A549 (cell line): ENCODE measurements at places on chromosomes 5 and 9. TPM values are rescaled to one million over a fixed set of nuclear protein-coding genes. Genes with fewer than 3 reads are reported as not detected.

GRCh38 chr5:168991311-168991710 lies 309.6 kb downstream of the SLIT3 start:
- peak; percentile 22 for DNase-seq

DMRTA1 gene
- polyA plus RNA-seq = 0.51 to 0.82 TPM (median 0.62 TPM) in 3 replicates

DNA sequence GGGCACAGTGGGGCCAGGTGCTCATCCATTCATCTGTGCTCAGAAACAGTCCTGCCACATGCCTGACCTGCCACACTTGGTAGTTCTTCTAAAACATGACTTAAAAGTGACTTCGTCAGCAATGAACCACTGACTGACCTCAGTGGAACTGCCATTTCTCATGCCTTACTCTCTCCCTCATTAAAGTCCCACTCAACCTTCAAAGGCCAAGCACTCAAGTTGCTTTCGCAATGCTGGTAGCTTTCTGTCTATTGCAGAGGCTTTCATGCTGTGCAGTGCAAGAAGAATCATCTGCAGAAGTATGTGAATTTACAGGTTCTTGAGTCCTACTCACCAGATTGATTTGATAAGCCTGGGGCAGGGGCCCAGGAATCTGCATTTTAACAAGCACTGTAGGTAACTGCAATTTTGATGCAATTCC lies 23.9 kb downstream of the B4GALT1 start:
- DNase-seq = no peak

ACTBL2 gene
- polyA plus RNA-seq = 0.06 to 0.11 TPM (median 0.09 TPM) in 3 replicates

GRCh38 chr5:92941806-92942205 lies 639.2 kb downstream of the NR2F1-AS1 start:
- no peak for DNase-seq

- DNase-seq = no peak
These were observed 17.5 kb upstream of the NDUFS4 start for GRCh38 chr5:53542926-53543325.
